KG1 (cell line): ENCODE measurements at places on chromosomes 12 and 14.

- DNase-seq = no peak
Measured at GRCh38 chr14:88327497-88327896, 4.4 kb upstream of the KCNK10 start.

DNA sequence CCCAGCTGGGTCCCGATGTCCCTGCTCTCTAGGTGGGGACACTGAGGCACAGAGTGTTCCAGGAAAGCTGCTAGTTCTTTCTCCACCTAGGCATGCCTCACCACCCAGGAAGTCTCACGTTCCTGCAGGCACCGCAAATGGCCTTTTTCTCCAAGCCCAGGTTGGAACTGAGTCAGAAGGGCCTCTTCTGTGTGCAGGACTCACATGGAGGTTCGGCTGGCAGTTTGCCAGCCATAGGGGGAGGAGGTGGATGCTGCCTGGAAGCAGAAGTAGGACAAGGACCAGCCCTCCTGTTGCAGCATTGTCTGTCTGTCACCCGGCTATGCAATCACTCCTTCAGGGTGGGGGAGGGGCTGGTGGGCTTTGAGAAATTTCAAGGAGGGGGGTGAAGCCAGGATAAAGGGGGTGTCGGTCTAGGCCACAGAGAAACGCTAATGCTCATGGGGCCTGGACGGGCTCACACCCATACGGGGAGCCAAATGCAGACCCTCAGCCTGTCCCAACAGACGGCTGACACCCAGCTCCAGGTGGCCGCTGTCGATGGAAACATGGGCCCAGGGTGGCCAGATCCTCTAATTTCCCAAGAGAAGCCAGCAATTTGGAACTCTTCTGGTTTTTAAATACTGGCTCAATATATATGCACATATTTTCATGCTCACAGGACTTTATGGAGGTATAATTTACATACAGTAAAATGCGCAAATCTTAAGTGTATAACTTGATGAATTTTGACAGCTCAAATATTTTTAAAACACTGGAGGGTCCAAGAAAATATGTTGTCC lies 120.5 kb downstream of the PHETA1 start:
- no peak for DNase-seq

GRCh38 chr14:83257466-83258439 lies 1724.1 kb upstream of the SEL1L start:
- DNase-seq = no peak

DNA sequence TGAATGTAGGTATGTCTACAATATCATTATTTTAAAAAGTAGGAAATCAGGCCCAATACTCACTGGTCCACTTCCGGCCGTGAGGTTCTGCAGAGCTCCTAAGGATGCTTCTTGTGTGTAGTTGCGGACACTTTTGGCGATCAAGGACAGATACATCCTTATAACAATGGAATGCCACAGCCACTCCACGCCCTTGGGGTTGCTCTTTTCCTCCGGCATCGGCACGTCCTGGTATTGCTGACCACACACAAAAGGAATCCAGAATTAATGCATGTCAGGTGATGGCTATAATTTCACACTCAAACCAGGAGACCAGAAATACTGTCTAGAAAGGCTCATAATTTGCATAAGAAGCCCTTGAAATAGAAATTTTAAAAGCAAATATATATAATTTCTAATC lies 65.6 kb upstream of the YARS2 start:
- no peak for DNase-seq

DNA sequence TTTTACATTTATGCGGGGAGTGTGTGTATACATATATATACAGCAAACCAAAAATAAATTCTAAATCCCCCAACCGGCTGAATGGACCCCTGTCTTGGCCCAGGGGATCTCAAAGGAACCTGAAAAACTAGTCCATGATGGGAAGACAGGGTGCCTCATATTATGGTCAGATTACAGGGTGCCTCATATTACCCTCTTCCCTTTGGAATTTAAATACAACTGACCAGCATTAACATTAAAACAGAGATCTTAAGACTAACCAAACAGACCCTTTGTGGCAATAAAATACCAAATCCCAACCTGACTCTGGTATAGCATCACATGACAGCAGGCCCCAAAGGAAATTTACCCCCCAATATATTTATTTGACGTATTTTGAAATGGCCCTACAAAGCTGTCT lies 17.0 kb downstream of the GSTZ1 start:
- no peak for DNase-seq

DNA sequence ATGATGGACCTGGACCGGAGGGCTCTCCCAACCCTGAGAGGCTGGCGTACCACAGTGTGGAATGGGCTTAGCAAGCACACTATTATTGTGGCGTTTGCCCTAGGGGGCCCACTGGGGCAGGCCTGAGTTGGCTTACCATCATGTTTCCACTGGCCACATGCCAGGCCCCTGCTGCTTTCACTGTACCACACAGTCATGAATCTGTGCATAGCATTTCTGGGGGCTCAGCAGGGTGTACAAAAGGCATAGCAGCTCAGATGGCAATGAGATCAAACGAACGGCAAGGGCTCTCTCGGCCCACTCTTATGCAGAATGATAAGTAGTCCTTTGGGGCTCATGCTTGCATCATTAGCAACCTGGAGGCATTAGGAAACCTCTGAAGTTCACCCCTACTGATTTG lies 137.0 kb upstream of the HIF1A start:
- no peak for DNase-seq

GRCh38 chr14:60722107-60722356 lies 2.1 kb downstream of the SIX4 start:
- DNase-seq = no peak

DNA sequence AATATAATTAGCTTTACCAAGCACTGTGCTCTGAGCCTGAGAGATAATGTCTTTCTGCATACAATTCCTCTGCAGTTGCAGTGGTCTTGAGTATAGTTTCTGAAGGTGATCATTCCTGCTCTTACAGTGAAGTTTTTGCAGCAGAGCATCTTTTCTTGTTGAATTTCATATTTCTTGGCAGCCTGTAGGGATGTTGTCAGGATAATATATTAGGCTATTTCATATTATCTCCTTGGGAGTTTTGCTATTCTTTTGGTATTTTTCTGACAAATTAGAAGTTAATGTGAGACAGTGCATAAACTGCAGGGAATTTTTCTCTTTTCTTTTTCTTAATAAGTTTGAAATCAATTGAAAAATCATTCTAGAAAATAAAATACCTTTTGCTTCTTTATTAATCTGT lies 1502.6 kb upstream of the FLRT2 start:
- no peak for DNase-seq

DNA sequence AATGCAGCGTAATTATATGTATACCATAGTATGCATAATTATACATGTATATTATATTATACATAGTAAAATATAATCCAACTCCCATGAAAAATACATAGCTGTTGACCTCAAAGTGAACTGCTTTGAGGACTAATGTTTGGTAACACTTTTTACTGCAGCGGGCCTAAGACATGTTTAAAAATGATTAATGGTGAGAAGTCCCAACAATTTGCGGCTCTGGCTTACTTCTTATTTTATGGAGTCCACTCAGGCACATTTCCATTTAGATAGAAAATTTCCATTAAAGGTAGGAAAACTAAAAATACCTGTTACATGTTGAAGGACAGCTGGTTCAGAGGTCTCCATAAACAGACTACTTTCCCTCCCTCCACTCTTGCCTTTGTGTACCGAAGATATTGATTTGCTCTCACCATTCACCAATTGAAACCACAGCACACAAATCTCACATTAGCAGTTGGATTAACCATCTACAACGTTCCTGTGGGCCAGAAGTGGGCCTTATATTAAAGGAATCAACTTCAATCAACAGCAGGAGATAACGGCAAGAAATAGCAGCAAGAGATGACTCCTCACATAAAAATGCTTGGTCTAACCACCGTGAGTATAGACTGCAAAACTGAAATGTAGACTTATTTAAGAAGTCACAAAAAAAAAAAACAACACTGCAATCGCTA lies 14.1 kb upstream of the NT5DC3 start:
- DNase-seq = no peak

GRCh38 chr14:39827901-39828655 lies 395.8 kb upstream of the FBXO33 start:
- DNase-seq = no peak

DNA sequence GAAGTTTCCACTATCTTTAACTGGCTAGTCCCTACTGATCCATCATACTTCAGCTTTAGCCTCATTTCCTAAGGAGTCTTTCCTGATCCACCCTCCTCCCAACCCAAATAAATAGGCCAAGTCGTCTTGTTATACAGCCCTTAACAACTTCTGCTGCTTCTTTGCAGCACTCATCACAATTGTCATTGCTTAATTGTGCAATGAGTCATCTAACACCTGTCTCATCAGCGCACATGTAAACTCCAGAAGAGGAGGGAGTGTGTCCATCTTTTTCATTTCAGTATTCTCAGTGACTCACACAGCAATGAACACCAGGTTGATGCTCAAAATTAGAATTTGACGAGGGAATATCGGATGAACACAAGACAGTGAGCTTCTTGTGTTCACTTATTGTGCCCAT lies 87.3 kb downstream of the SUDS3 start:
- no peak for DNase-seq

GRCh38 chr12:96812153-96812552 lies 94.9 kb upstream of the NEDD1 start:
- no peak for DNase-seq

DNA sequence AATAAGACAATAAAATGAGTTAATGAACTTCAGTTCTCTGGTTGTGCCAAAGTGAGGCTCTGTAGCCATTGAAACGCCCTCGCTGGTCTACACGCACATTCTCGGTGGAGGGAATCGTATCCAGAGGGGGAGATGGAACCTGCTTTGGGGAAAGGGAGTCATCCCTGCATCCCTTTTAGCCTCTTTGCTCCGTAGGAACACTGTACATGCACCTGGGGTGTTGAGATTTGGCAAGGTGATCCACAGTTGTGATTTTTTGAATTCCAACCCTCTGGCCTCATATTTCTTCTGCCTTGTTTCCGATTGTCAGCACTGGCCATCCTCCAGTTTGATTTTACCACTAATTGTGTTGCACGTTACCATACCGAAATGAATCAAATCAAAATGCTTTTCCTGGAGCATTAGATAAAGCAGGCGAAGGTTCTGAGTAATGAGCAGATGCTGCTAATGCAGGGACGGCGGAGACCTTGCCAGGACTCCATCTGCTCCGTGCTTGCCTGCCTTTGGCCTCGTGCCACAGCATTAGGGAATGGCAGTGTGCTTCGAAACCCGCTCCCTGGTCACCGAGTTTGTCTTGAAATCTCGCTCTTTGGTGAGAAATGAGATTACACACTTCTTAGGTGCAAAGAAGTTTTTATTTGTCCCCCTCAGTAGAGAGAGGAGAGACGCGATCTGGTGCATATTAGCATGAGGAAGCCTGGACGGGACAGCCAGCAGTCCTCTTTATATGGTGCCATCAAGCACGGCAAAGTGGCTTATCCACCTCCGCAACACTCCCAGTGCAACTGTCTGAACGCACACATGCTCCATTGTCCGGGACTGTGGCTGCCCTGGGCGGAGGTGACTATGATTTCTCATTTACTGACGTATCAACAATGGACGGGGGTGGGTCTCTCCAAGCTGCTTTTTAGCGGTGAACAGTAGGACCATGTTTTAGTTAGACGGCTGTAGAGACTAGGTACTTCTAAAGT lies 59.1 kb downstream of the FBXW8 start:
- no peak for DNase-seq

DNA sequence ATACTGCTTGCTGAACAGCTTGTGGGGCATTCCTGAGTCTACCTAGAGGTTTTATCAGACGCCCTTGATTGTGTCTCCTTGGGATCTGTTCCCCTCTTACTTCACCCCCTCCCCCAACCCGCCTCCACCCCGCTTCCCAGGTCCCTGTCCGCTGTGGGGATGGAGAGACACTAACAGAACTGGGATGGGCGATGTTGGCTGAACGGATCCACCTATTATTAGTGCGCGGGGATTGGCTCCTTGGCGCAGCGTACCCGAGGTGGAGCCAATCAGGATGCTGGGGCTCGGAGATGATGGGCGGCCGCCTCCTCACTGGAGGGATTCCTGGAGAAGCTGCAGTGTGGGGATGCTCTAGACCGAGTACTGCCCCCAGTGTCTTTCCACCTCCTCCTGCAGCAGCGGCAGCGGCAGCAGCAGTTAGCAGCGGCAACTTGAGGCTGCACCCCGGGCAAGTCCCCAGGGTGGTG lies at the start of gene SYT1:
TSS of gene SYT1 (plus strand) at position 372 of the 467 bp plus-strand sequence.
- no peak for DNase-seq
